Activated CD4-positive, alpha-beta T cell treated with anti-CD3 and anti-CD28 coated beads for 36 hours (primary cell): ENCODE measurements at places on chromosomes 3 and 15. TPM values are rescaled to one million over a fixed set of nuclear protein-coding genes. Genes with fewer than 3 reads are reported as not detected.

The ENTPD3 gene
- total RNA-seq: not detected

The CCDC33 gene
- not detected for total RNA-seq

The C3orf85 gene
- not detected for total RNA-seq

The SELENOK gene
- 45.1 TPM for total RNA-seq

The PRSS50 gene
- total RNA-seq: not detected

The CPN2 gene
- not detected for total RNA-seq

The NOX5 gene
- total RNA-seq: not detected

The FSTL1 gene
- total RNA-seq: 0.66 TPM

The ARHGEF26 gene
- total RNA-seq: 0.16 TPM

The CATSPER2 gene
- total RNA-seq: 2.2 TPM

The CFAP92 gene
- 0.88 TPM for total RNA-seq

The CHRNA5 gene
- 8.5 TPM for total RNA-seq

The PROS1 gene
- total RNA-seq: 0.57 TPM

The GNAI2 gene
- total RNA-seq: 341 TPM

The BOC gene
- 0.43 TPM for total RNA-seq

- no peak for DNase-seq
These were observed 298.5 kb downstream of the SI start for GRCh38 chr3:164779816-164780215.

- no peak for DNase-seq
These were observed 556.0 kb downstream of the OTOL1 start for GRCh38 chr3:162052636-162053035.

- DNase-seq: no peak
These were observed 372.3 kb upstream of the TGFBR2 start for GRCh38 chr3:30233913-30234646.

GRCh38 chr3:69751074-69751476, 11.8 kb downstream of the MITF start:
- DNase-seq: no peak

DNA sequence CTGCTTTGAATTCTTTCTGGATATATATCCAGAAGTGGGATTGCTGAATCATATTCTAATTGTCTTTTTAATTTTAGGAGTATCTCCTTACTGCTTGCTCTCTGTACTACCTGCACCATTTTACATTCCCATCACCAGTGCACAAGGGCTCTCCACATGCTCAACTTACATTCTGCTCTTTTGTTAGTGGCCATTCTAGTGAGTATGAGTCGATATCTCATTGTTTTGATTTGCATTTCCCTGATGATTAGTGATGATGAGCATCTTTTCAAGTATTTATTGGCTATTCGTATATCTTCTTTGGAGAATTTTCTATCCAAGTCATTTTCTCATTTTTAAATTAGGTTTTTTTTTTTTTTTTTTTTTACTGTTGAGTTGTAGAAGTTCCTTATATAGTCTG, 29.5 kb downstream of the PFN2 start:
- no peak for DNase-seq

GRCh38 chr3:63032881-63033280, 157.7 kb upstream of the CADPS start:
- DNase-seq: no peak

- no peak for DNase-seq
These were observed 40.9 kb downstream of the MEF2A start for GRCh38 chr15:99606646-99607045.

- no peak for DNase-seq
These were observed 43.0 kb upstream of the MYRIP start for GRCh38 chr3:39766433-39766832.

DNA sequence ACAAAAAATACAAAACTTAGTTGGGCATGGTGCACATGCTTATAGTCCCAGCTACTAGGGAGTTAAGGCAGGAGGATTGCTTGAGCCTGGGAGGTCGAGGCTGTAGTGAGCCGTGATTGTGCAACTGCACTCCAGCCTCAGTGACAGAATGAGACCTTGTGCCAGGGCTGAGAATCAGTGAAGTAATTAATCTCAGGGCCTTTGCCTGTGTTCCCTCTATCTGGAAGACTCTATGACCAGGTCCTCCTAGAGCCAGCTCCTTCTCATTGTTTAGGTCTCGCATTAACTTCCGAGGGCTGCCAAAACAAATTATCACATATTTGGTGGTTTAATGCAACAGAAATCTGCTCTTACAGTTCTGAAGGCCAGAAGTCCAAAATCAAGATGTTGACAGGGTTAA, 41.4 kb upstream of the FLNB start:
- DNase-seq: no peak

- DNase-seq: no peak
These were observed 40.9 kb downstream of the KLHL18 start for GRCh38 chr3:47323431-47324277.

DNA sequence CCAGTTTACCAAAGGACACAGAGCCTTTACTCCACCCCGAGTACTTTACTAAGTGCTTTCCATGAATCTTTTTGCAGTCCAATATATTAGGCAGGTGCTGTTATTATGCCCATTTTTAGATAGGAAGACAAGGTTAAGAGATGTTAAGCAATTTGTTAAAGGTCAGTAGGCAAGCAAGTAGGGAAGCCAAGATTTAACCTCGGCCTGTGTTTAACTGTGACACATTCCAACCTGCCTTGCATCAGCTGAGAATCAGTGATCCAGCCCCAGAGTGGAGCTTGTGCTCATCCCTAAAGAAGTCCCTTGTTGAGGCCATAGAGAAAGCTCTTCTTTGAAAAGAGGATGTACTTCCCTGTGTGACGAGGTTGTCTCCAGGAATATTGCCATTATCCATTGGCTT, 51.3 kb upstream of the C15orf61 start:
- DNase-seq: no peak

GRCh38 chr3:157128771-157129681, 30.9 kb downstream of the CCNL1 start:
- DNase-seq: peak; percentile 69

- no peak for DNase-seq
These were observed 145.1 kb downstream of the MAGI1 start for GRCh38 chr3:65893631-65894030.

DNA sequence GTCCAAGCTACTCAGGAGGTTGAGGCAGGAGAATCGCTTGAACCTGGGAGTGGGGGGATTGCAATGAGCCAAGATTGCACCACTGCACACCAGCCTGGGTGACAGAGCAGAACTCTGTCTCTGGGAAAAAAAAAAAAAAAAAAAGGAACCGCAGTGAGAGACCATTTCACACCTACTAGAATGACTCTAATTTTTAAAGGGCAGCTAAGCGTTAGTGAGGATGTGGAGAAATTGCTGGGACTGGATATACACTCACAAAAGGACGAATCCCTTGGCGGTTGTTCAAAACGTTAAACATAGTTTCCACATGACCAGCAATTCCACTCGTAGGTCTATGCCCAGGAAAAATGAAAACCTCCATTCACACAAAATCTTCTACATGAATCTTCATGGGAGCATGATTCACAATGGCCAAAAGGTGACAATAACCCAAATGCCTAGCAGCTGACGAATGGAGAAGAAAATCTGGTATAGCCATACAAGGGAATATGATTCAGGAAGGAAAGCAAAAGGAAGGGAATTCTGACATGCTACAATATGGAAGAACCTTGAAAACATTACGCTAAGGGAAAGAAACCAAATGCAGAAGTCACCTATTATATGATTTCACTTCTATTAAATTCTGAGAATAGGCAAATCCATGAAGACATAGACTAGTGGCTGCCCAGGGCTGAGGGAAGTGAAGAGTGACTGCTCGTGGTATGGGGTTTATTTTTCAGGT, 127.0 kb downstream of the CHSY1 start:
- no peak for DNase-seq

DNA sequence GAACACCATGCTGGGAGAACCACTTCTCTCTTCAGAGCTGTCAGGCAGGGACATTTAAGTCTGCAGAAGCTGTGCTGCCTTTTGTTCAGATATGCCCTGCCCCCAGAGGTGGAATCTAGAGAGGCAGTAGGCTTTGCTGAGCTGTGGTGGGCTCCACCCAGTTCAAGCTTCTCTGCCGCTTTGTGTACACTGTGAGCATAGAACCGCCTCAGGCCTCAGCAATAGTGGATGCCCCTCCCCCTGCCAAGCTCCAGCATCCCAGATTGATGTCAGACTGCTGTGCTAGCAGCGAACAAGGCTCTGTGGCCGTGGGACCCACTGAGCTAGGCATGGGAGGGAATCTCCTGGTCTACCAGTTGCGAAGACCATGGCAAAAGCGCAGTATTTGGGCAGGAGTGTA, 121.6 kb downstream of the NFKBIZ start:
- DNase-seq: no peak

GRCh38 chr15:61828008-61828407, 232.2 kb downstream of the VPS13C start:
- no peak for DNase-seq

GRCh38 chr3:120488296-120488695, 37.5 kb upstream of the FSTL1 start:
- no peak for DNase-seq

DNA sequence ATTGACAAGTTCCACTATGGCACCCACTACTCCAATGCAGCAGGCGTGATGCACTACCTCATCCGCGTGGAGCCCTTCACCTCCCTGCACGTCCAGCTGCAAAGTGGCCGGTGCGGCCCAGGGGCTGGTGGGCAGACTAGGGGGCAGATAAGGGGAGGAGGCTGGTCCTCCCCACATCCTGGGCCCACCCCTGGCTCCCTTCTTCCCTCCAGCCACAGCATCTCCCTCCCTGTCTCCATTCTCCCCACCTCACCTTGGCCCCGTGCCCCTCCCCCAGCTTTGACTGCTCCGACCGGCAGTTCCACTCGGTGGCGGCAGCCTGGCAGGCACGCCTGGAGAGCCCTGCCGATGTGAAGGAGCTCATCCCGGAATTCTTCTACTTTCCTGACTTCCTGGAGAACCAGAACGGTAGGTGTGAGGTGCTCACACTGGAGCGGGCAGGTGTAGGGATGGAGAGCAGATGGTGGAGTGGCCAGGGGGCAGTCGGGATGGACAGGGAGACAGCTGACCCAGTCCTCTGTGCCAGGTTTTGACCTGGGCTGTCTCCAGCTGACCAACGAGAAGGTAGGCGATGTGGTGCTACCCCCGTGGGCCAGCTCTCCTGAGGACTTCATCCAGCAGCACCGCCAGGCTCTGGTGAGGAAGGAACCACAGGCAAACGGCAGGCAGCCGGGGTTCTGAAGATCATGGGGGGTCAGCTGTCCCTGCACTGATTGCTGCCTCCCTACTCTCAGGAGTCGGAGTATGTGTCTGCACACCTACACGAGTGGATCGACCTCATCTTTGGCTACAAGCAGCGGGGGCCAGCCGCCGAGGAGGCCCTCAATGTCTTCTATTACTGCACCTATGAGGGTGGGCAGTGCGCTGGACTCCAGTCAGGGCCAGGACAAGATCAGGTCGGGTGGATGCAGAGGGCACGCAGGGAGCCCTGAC, 26.0 kb downstream of the NBEAL2 start:
- peak; percentile 4 for DNase-seq

- DNase-seq: peak; percentile 30
These were observed 153.5 kb upstream of the LPP start for GRCh38 chr3:188000361-188000861.

DNA sequence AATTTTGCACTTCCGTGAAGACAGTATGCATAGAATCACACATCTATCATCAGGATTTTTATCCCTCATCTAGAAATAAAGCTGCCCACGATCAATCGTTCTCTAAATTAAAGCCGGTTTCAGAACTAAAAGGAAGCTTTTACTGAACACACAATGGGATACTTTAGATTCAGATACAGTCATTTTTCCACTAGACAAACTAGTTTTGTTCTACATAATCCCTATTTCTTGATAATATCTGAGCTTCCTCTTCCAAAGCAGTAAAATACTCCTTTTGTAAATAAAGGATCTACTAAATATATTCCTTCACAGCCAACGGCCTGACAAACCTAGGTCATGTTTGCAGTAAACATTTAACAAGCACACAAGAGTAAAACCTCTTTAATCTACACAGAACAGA, 2.0 kb upstream of the GANC start:
- DNase-seq: no peak

DNA sequence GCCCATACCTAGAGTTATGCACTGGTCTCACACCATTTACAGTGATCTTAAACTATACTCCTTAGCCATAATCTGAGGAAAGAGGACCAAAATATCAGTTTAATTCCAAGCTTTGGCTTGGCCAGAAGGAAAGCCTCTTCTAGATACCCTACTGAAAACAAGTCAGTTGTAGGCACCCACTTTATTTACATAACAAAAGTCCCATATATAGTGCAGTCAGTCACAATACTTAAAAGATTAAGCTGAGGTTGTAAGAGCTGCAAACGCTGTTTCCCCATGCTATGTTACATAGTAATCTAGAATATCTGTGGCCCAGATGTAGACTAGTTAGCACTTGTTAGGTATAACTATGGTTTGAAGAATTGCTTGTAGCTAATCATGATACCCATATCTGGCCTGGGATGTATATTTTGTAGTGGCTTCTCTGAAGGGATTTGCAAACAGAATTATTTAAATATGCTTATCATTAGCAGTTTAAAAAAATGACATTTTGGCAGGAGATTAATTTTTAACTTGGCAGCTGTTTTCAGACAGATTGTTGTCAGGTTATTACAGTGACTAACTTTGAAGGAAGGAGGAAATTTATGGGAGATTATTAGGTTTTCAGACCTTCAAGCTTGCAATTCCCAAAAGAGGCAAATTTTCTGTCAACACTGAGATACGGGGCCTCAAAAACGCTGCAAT, 160.4 kb upstream of the SLC2A2 start:
- no peak for DNase-seq

DNA sequence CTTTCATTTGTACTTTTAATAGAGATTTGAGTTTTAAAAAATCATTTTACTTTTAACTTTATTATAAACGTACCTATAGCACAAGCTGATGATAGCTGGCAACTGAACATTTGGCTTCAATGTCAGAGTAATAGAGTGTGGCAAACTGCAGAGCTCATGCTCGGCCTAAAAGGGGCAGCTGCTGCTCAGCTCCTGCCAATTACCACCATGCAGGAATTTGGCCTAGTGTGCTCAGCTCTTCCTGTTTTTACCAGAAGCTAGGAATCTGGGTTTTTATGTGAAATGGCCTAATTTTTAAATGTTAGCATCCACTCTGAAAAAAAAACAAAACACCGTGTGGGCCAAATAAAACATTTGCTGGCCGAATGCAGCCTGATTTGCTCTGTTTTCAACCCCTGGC, 1.8 kb downstream of the IFT122 start:
- DNase-seq: no peak

- no peak for DNase-seq
These were observed 16.1 kb downstream of the C3orf22 start for GRCh38 chr3:126542340-126543241.

- DNase-seq: no peak
These were observed 14.5 kb downstream of the GATM start for GRCh38 chr15:45363801-45364200.
